Renal cortical epithelial cell (primary cell): ENCODE measurements at places on chromosomes 3 and 15.

DNA sequence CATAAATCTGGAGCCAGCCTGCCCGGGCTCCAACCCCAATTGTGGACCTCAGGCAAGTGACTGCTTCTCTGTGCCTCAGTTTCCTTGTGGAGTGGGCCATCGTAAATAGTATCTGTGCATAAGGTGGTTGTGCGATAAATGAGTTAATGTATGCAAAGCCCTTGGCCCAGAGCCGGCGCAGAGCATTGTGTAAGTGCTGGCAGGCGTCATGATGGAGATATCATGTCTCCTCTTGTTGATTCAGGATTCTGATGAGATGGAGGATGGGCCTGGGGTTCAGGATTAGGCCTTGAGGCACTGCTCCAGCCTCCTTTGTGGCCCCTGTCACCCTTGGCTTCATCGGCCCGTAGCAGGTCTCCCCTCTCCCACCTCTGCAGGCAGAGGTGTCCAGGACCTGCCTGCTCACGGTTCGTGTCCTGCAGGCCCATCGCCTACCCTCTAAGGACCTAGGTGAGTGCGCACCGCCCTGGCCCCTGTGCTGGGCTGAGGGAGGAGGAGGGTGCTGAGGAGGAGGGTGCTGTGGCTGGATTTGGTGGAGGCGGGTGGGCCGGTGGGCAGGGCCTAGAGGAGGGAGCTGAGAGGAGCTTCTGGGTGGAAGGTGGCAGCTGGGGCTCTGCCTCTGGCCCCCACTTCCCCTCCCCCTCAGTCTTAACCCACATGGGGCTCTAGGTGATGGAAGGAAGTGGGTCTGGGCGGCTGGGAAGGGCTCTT, 1.3 kb downstream of the PLA2G4B start:
- DNase-seq, result no peak

DNA sequence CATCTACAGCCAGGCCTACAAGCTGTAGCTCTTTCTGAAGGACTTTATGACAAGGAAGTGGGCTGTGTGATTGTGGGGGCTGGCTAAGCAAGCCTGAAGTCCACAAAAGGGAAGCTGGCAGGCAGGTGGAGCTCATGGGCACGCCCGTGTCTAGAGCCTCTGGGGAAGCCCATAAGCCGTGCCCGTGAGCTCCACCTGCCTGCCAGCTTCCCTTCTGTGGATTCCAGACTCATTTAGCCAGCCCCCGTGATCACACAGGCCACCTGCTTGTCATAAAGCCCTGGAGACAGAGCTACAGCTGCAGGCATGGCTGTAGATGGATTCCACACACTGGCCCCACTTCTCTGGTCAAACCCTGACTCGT, 15.2 kb downstream of the EFCC1 start:
- DNase-seq, result peak; percentile 10

DNA sequence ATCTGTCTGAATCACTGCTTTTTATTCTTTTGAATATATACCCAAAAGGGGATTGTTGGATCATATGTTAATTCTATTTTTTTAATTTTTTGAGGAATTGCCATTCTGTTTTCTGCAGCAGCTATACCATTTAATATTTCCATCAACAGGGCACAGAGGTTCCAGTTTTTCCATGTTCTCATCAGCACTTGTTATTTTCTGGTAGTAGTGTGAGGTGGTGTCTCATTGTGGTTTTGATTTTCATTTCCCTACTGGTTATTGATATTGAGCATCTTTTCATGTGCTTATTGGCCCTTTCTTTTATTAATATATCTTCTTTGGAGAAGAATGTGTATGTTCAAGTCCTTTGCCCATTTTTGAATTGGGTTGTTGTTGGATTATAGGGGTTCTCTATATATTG, 68.1 kb downstream of the PDE8A start:
- DNase-seq, result no peak

GRCh38 chr3:59535791-59536221, 486.0 kb upstream of the CFAP20DC start:
- DNase-seq, result peak; percentile 82

GRCh38 chr15:51970132-51970817, 1.3 kb downstream of the LEO1 start:
- DNase-seq, result no peak

DNA sequence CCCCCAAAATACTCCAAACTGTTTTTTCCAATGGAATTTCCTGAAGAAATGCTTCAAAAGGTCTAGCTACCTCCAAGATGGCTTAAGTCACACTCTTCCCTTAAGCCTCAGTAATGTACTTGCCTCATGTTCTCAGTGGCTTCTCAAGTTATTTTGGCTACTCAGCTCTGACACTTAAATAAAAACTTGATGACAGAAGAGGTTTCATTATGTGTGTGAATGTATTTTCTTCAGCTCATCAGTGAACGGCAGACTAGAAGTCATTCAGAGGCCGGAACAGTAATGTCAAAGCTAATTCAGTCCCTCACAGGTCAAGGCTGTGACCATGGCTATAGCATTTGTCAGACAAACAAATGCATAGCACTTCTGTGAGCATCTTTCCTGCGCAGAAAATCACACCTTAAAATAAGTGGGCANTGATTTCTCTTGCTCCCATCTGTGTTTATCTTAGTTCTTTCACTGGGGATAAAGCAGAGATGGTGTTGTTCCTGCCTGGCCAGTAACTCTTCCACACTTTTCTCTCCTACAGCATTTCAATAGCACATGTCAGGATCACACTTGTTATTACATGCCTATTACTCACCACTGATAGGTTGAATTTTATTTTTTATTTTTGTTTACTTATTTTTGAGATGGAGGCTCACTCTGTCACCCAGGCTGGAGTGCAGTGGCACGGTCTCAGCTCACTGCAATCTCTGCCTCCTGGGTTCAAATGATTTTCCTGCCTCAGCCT, 68.5 kb upstream of the PLCL2 start:
- no peak for DNase-seq

DNA sequence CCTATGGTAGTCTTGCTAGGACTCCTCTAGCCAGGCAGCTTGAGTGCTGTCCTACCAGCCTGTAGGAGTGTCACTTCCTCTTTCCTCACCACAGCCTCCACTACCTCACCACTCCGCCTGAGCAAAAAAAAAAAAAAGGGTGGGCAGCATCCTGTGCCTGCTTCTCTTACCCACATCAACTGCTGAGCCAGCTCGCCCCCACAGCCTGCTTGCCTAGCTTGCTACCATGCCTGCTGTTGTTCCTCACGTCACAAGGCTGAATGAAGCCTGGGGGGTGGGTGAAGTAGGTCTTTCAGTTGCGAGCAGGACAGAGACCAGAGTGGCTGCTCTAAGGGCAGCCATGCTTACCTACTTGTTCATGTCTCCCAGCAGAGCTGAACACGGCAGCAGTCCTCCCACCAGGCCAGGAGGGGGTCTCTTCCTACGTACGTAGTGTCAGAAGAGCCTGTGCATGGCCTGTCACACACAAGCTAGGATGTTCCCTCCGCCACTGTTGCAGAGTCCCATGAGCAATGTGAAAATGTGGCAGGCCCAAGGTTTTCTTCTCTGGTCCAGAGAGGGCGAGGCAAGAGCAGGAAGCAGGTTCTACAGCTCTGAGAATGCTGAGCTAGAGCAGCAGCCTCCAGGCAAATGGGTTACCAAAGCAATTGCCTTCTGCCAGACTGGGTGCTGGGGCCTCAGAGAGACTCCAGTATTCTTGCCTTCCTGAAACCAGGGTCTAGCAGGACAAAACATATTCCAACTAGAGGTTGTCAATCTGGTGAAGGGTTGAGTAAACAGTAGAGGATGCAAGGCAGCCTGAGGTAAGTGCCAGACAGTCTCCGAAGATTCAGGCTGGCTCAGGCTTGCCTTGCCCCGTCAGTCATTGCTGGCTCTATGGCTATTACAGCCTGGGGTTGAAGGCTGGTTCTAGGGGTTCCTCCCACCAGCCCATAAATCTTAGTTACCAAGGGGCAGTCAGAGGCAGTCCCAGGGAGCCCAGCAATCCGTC, 8.1 kb downstream of the PPM1M start:
- no peak for DNase-seq

GRCh38 chr3:125406070-125406469, 30.9 kb upstream of the ZNF148 start:
- peak; percentile 93 for DNase-seq

DNA sequence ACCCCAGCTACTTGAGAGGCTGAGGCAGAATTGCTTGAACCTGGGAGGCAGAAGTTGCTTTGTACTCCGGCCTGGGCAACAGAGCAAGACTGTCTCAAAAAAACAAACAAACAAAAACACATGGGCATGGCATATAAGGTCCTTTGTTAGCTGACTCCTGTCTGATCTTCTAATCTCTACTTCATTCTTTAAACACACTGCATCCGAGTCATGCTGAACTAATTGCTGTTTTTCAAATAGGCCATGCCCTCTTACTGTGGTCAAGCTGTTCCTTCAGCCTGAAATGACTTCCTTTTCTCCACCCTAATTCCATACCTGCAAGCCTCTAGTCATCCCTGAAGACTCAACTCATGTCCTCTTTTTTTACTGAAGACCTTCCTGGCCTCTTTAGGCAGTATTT, 22.3 kb upstream of the SLMAP start:
- peak; percentile 86 for DNase-seq

DNA sequence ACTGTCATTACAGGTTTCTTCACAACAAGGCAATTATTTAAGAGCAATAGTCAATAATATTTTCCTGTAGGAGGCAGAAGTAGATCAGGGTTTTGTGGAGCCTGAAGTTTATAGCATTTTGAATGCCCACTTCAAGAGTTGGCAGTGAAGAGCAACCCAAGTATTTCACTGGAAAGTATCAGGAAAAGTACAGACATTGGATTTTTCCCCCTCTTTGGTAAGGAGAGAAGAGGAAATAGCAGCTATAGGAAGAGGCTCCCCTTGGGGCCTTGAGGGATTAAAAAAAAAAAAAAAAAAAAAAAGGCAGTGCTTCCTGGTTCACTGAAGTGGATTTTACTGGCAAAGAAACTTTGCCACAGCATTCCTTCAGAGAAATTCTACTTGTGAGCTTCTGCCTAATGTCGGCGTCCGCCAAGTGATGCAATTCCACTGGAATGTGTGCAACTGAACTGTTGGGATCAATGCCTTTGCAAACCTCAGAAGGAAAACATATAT, 5.7 kb upstream of the CNTN6 start:
- peak; percentile 98 for DNase-seq

DNA sequence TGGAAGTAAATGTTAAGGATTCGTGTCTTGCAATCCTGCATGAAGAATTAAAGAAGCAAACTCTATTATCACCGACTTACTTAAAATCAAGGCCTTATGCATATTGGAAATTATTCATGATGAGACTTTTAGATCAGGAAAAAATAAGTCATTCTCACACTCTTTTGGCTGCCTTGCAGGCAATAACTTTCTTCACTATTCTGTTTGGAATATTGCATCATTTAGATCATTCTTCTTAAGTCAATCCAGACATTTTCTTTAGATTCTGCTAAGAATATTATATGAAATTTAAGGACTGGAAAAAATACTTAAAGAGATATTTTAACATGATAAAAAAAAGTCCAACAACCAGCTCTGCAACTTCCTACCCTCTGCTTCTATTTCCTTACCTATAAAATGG, 245.4 kb downstream of the LRRN1 start:
- no peak for DNase-seq

GRCh38 chr15:74390647-74391288, 23.3 kb upstream of the CYP11A1 start:
- DNase-seq, result no peak

DNA sequence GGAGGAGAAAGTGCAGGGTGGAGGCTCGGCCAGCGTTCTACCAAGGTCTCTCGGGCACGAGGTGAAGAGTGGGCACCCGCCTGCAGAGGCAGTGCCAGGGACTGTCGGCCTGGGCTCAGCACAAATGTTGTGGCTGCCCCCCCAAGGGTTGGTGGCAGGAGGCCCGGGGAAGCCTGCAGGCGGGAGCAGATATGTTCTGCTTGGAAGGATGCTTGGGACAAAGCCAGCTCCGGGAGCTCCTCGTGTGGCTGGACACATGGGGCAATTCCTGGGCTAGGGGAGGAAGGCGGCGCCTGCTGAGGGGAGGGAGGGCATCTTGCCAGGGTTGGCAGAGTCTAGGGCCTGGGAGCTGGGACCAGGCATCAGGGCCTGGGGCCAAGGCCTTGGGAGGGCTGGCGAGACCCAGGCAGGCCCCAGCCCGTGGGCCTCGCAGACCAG, 30.4 kb upstream of the FBLN2 start:
- peak; percentile 28 for DNase-seq

DNA sequence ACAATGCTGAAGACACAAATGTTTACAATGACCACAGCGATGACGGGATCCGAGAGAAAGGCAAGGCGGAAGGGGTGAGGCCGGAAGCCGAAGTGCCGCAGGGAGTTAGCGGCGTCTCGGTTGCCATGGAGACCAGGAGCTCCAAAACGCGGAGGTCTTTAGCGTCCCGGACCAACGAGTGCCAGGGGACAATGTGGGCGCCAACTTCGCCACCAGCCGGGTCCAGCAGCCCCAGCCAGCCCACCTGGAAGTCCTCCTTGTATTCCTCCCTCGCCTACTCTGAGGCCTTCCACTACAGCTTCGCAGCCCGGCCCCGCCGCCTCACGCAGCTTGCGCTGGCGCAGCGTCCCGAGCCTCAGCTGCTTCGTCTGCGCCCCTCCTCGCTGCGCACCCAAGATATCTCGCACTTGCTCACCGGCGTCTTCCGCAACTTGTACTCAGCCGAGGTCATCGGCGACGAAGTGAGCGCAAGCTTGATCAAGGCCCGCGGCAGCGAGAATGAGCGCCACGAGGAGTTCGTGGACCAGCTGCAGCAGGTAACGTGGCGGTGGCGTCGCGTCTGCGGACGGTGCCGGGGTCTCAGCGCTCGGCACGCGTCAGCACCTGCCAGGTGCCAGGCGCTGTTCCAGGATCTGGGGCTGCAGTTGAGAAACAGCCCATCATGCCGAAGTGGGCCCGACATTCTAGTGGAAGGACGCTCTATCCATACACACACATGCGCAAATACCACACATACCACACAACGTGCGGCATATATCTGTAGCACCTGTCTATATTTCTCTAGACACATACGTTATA, at the start of gene DLEC1:
Gene DLEC1, plus strand, starts transcription at position 108 of the 798 bp plus-strand sequence. Its CDS starts 18 bp downstream, at position 126.
- DNase-seq, result peak; percentile 22

DNA sequence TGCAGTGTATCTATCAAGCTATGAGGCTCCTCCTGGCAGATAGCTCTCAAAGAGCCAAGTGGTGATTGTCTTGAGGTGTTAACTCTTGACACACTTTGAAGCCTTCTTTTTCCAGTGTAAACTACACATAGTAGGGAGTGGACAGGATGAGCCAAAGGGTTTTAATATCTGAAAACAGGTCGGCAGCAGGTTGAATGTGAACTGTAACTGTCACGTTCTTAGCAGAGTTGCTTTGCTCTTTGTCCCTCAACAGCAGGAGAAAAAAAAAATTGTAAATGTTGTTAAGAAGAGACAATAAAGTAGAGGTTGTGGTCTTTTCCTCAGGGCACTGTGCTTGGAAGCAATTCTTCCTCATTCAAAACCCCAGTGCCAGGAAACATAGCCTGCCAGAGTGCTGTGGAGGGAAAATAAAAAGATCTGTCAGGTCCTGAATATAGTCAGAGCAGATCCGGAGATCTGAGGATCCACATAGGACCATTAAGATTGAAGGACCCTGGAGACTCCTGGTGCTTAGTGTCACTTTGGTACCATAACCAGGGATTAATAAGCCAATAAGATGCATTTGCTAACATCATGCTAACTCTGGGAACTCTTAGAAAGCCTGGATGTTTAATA, 229.7 kb downstream of the NAALADL2 start:
- no peak for DNase-seq

- DNase-seq, result peak; percentile 77
Observed at GRCh38 chr15:62439543-62440016, 274.5 kb upstream of the C2CD4B start.
